NCI-H1694 treated with DMSO at 0.1 percent for 48 hours (cell line): ENCODE measurements at places on chromosomes 16 and 17.
A peak's percentile ranks its signal among the peaks of the same experiment; 100 is the strongest.

DNA sequence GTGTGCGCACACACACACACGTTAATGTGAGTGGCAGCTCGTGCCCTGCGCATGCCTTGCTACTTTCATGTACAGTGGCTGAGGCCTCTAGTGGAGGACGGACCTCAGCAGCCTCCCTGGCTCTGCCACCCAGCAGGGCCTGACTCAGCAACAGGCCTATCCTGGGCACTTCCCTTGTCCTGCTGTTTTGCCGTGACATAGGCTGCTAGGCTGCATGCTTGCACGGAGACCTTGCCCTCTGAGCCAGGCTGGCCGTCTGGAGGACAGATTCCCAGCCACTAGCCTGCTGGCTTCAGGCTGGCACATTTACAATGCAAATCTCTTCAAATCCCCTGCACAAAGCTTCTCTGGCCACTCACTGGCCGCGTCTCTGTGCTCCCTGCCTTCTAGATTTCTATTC lies 9.5 kb downstream of the RNF213 start:
- no peak for DNase-seq

DNA sequence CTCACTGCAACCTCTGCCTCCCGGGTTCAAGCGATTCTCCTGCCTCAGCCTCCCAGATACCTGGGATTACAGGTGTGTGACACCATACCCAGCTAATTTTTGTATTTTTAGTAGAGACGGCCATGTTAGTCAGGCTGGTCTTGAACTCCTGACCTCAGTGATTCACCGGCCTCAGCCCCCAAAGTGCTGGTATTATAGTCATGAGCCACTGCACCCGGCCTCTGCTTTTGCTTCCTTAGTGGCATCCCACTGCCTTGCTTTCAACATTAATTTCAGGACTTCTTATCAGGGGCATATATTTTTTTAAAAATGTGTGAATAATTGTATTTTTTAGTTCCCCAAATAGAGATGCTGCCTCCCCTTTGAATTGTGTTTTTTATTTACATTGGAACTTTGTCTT lies 98.8 kb downstream of the SYCE1L start:
- no peak for DNase-seq

DNA sequence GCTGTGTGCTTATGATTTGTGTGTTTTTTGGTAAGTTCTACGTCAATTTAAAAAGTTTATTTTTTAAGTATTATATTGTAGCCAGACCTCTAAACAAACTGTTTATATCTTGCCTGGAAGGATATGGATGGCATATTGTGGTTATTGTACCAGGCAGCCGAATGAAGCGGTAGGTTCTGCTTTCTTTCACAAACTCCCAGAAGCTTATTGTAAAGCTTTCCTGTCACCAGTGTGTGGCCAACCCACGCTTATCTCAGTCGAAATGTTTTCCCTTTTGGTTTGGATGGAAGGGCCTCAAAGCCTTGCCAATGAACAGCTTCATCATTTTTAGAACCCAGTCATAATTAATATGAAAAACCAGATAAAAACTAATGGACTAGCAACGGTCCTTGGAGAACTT lies 53.1 kb downstream of the CYB5B start:
- no peak for DNase-seq

GRCh38 chr17:50691550-50692447 lies 15.9 kb downstream of the ANKRD40 start:
- DNase-seq, result peak; percentile 24

GRCh38 chr16:86089334-86089900 lies 190.5 kb downstream of the IRF8 start:
- DNase-seq, result no peak

DNA sequence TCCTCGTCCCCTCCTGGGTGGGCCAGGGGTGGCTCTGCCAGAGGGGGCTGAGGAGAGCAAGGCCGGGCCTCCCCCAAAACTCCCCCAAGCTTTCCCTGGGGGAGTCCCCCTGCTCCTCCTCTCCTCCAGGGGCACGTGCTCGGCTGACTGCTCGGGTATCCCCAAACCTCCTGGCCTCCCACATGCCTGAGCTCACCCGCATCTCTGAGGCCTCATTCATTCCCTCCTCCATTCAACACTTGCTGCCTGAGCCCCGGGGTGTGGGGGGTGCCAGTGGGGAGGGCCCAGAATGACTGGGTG lies 83.1 kb downstream of the RTN4RL1 start:
- DNase-seq, result no peak
